SW 1271 (cell line): ENCODE measurements at places on chromosomes 2 and 18.

- no peak for DNase-seq
These were observed 156.4 kb upstream of the SH3BP4 start for GRCh38 chr2:234795272-234795920.

DNA sequence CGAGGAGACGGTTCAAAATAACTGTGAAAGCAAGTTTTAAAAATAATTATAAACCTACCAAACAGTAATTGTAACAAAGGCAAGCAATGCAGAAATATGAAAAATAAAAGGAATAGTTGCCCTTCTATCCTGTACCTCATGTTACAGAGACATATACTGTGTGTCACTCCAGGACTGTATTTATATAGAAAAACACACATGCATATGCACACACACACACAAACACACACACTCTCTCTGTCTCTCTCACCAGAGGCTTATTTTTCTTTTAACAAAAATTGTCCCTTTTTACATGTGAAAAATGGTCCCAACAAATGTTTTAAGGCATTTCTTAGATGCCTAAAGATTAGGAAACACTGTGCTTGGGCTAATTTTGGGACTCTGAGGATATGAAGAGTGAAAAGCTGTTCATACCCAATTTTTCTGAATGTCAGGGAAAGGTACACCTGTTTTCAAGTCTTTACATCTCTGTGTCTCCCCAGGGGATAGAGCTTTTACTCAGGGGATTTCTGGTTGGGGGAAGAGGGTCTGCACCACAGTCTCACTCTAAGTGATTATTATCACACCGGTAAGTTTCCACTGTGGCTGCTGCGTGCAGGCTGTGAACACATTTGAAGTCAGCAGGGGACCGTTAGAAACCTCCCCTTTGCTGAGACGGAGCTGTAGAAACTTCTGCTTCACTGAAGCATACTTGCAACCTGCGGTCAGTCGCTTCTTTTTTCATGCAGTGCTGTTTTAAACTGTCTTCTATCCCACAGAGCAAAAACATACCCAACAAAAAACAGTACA is 51.4 kb upstream of the SPAG16 start:
- no peak for DNase-seq

- DNase-seq, result no peak
These were observed 1.3 kb upstream of the USP34 start for GRCh38 chr2:61471905-61472805.

DNA sequence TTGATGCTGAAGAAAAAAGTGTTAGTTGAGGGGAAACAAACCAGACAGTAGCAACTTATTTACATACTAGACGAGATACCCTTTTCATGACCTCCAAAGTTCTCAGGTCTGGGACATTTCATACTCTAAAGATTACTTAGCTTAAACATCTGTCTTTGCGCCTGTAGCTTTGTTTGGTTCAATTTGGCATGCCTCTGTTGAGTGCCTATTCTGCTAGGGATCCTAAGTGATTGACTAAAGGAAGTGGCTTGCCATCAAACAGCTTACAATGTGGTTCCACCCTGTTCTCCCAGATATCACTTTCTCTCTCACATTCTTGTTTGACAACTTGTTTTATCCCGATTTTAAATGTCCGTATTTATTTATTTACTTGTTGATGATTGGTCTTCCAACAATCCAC is 488.8 kb downstream of the PARD3B start:
- DNase-seq, result no peak

- no peak for DNase-seq
These were observed 70.6 kb upstream of the EPAS1 start for GRCh38 chr2:46226620-46227019.

DNA sequence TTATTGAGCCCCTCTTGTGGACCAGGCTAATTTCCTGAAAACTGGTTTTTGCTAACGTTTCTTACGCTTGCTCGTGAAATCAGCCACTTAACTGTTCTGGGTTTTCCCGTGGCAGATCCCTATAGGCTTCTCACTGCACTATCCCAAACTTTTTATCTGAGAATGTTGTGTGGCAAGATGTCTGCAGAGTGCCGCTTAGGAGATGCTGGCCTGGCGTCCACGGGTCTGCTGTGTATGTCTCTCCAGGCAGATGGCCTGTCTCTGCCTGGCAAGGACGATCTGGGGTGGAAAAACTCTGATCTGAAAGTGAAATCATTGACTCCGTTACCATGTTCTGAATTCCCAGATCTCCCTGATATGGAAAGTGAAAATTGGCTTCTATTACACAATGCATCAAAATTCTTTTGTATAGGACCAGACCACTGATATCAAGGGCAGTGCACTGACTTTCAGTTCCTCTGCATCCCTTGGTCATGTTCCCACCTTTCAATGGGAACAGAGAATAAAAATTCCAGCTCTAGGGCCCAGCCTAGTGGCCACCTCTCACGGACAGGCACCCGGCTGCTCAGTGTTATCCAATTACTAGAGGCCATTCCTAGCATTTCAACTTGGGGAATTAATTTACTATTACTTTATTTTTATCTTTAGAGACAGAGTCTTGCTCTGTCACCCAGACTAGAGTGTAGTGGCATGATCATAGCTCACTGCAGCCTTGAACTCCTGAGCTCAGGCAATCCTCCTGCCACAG is 154.6 kb downstream of the ACOXL start:
- no peak for DNase-seq

DNA sequence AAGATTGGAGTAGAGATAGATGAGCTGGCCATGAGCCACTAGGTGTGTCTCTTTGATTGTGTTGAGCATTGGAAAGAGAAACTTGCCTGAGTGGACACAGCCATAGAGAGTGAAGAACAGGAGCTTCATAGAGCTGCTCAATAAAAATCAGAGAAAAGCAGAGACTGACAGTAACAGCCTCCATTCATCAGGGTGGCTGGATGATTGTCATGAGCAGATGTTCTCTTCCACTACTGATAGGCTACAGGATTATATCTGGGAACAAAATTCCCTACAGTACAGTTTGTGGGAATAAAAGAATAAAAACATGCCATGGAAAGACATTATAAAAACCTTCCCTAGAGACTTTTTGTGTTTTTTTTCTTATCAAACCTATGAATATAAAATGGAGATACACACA is 404.8 kb upstream of the ACVR2A start:
- DNase-seq, result no peak

GRCh38 chr18:76889091-76889699 is 66.8 kb downstream of the ZNF236 start:
- DNase-seq, result no peak

DNA sequence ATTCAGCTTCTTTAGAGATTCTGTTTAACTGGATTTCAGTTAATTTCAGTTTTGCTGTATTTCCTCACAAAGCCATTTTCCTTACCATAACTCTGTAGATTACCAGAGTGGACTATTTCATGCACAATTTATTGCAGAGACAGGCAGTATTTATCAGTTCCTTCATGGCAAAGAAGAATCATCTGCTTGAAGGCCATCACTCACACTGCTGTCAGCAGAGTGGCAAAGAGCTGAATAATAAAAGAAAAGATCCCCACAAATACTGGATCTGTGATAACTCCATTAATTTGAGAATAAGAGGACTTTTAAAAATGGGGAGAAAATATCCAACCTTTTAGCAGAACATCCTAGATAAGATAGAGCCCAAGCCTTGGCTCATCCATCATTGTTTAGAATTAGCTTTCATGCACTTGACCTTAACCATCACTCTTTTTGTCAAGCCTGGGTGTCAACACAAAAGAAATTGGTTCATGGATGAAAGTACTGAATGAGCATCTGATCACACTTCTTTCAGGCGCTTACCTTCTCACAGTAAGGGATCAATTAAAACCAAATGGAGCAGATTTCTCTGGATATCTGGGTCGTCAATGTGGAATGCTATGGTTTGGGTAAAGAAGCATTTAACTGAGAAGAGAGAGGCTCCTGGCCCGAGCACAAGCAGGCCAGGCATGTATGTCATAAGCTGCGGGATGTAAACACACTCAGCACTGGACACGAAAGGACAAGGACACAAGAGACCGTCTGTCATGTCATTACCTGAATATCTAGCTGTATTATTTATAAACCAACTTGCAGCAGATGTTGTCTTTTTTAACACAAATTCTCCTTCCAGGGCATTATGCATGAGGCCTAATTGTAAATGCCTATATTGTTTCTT is 376.2 kb downstream of the ZNF521 start:
- DNase-seq, result no peak

- DNase-seq, result no peak
These were observed 301.3 kb upstream of the RBMS1 start for GRCh38 chr2:160794926-160795325.

DNA sequence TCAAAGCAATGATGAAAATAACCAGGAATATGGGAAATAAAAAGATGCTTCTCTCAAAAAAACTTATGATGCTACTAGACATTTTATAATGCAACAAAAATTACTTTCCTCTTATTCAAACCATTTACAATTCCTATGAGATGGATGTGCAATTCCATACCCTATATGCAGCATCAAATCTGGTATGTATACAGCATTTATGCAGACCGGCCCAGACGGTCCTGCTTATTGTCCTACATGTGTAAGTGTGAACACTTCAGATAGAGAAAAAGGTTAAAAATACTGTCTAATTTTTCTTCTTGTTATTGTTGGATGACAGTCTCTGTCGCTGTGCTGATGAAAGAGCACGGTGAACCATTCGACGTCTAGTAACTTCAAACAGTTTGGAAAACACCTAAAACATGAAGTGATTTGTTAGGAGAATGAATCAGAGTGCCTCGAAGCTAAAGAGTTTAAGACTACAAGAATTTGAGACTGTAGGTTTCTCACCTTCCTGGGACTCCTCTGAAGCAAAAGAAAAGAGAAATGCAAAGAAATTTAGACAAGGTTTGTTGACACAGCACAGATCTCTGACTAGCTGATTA is 80.8 kb downstream of the ATL2 start:
- DNase-seq, result no peak
